ENCODE measurements at places on chromosomes 1 and 21.

DNA sequence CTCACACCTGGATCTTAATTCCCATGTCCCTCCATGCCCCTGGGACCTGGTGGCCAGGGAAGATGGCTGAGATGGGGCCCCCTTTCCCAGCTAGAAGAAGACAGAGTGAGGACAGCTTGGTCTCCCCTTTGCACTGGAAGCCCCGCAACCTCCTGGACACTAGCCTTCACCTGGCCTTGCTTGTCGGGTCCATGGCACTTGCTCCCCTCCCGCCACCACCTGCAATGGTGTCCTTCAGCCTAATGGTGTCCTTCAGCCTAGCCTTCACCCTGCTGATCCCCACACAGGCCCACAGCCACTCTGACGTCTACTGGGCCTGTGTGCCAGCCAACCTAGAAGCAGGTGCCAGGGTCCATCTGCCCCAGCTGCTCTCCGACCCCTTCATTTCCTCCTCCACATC lies 45.9 kb upstream of the EDN2 start:
- no peak for DNase-seq

DNA sequence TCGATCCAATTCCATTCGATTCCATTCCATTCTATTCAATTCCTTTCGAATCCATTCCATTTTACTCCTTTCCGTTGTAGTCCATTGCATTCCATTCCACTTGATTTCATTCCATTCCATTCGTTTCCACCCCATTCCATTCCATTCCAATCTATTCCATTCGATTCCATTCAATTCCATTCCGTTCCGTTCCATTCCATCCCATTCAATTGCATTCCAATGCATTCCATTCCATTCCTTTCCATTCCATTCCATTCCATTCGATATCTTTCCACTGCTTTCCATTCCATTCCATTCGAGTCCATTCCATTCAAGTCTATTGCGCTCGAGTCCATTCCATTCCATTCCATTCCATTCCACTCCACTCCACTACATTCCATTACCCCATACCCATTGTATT lies 2568.7 kb upstream of the TPTE start:
- no peak for DNase-seq

- no peak for DNase-seq
Observed at GRCh38 chr1:59107916-59108315, 189.0 kb upstream of the FGGY start.

DNA sequence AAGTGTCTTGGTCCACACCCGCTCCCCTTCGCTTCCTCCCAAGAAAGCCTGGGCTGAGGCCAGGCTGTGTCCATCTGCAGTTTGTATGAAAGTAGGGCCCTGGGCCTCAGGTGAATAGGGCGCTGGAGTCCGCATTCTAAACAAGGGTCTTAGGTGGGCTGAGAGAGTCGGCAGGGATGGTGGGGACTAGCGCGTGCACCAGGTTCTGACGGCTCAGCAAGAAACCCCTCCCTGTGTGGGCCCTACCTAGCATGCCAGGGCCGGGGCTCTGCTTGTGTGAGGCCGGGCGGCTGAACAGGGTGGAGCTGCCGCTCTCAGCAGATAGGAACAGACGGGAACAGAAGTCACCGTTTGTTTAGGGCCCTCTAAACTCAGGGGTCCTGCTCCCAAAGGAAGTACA lies 1.7 kb downstream of the ACTRT2 start:
- no peak for DNase-seq

- DNase-seq, result no peak
Observed at GRCh38 chr21:14998784-14999183, 66.0 kb downstream of the NRIP1 start.

DNA sequence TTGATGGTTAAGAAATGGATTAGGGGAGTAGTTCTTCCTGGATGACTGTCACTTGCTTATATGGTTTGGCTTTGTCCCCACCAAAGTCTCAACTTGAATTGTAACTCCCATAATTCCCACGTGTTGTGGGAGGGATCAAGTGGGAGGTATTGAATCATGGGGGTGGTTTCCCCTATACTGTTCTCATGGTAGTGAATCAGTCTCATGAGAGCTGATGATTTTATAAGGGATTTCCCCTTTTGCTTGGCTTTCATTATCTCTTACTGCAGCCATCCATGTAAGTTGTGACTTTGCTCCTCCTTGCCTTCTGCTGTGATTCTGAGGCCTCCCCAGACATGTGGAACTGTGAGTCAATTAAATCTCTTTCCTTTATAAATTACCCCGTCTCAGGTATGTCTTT lies 1621.1 kb downstream of the MRPL39 start:
- no peak for DNase-seq
